ENCODE measurements at places on chromosomes 7 and 10.

GRCh38 chr10:115974816-115975430 is 298.1 kb downstream of the GFRA1 start:
- DNase-seq = no peak

- DNase-seq = no peak
These were observed 315.4 kb upstream of the KLF6 start for GRCh38 chr10:4100380-4100779.

GRCh38 chr10:17814973-17815372 is 5.8 kb downstream of the MRC1 start:
- DNase-seq = no peak

DNA sequence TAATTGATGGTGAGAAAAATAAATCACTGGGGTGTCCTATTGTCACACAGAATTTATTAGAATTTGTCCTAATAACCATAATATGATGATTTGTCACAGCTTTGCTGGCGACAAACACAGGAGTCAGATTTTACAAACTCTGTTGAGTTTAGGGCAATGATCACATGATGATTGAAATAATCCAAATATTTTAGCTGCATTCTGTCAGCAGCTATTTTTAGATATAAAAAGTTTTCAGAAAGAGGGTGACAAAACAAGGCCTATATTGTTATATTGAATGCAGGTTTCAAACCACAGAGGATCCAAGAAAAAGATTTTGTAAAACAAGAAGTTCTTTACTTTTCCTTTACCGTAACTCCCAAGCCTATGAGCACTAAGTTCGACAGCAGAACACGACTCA is 178.8 kb downstream of the ADAM12 start:
- DNase-seq = no peak

DNA sequence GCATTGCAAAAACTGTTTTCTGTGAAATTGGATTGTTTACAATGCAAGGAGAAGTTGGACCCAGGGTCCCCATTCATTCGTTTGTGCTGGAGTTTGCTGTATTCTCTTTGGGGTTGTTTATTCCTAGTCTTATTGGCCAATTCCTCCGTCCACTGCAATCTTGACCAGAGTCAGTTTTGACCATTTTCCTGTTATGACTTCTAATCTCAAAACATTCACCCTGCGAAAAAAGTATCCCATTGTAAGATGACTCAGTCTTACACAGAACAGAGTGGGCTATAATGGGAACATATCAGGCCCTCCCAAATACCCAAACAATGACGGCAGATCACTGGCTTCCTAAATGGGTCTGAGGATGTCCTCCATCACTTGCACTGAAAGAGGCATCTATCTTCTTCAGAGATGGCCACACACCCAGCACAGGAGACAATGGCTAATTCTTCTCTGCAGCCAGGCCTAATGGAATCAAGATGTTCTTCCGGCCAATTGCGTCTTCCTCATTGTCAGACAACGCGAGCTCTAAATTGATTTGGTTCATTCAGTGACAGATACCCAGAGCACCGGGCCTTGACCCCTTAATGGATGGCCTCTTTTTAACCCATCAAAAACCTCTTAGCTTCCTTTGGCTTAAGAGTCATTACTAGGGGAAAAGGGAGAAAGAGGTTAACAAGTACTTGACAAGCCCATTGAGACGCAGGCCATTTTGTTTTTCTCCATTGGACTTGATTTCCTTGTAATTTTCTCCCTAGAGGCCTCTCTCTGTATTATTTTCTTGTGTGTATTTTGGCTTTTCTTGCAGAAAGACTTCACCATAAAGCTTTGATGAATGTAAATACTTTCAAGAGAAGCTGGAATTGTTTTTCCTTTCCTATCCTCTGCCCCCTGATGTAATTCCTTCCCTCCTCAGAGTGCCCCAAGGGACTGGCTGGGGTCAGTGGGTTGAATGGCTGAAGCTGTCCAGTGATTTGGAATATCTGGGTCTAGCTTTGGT is 129.6 kb downstream of the PRPF18 start:
- DNase-seq = no peak

- no peak for DNase-seq
These were observed 471.4 kb upstream of the NRP1 start for GRCh38 chr10:33805831-33806230.

GRCh38 chr10:1020958-1021357 is 4.7 kb downstream of the IDI2 start:
- DNase-seq = no peak

DNA sequence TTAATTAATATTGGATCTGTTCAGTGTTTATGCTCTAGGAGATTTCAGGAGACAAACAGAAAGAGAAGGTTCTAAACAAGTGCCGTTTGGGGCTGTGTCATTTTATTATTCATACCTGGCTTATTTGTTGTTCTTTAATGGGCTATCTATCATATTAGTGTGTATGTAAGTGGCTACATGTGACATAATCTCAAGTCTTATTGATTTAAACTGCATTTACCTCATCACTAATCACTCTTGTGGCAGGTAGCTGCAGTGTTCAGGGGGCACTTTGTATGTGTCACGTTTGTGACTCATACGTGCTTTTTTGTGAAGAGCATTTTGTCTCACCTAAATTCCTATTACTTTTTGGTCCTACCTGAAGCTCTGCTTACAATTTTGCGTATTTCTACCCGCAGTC is 95.4 kb downstream of the EXOC4 start:
- no peak for DNase-seq

GRCh38 chr7:112571852-112572607 is 91.2 kb downstream of the LSMEM1 start:
- no peak for DNase-seq

DNA sequence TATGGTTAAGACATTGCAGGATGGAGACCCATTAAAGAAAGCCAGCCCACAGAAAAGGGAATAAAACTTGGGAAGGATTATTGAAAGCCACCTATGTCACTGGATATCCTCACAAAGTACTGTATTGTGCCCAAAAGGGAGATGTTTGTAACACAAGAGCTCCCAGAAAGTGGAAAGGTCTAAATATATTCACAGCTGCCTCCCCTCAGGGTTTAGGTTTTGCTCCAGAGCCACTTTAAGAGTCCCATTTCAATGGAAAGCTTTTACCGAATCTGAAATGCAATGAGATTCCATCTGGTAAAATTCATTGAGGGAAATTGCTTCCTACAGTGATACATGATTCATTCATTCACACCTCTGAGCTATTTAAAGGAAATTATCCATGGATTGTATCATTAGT is 176.4 kb downstream of the XPNPEP1 start:
- DNase-seq = no peak

DNA sequence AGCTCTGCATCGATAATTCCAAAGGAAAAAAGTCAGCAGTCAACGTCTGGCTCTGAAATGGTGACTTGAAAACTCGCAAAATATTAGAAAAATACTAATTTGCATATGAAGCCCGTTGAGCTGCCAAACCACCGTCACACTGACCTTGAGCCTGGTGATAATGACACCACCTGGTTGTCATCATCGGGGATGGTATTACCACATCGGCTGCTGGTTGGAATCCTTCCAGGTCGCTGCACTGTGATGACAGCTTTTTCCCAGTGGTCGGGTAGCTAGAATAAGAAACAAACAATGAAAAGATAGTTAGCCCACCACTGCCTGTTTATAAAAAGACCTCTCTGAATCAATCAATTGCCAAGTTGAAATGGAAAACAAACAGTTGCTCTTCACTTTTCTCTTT is 41.6 kb downstream of the LAMB1 start:
- DNase-seq = no peak

- DNase-seq = no peak
These were observed 125.9 kb downstream of the TRRAP start for GRCh38 chr7:99004216-99004615.

DNA sequence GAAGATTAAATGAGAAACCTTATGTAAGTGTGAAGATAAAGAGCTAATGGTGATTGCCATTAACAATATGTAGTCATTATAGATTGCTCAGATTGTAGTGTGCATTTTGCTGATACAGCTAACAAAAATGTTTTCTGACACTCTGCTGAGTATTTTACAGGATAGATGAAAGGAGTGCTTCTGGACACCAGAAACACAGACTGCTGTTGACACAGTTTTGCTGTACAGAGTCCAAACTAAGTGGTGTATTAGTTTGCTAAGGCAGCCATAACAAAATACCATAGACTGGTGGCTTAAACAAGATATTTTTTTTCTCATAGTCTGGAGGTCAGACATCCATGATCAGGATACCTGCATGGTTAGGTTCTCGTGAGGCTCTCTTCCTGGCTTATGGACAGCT is 2.2 kb downstream of the SMC3 start:
- DNase-seq = no peak

GRCh38 chr10:26214004-26214403 is 2.6 kb upstream of the GAD2 start:
- peak; percentile 79 for DNase-seq

GRCh38 chr7:27251136-27251651 is 8.6 kb downstream of the EVX1 start:
- DNase-seq = no peak

DNA sequence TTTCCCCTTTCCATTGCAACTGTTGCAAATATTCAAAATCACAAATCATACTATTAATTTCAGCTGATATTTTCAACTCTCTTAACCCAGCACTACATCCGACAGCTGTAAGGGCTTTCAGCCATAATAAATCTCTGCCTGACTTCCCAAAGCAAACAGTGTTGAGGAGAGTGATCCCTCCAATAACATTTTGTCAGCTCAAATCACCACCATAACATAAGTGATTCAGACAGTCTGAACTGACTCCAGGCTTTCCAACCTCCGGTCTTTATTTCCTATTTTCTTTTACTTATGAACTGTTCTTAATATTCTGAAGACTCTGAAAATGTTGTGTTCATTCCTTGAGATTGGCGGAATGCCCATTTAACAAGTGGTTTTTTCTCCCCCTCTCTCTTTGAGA is 1085.9 kb downstream of the GATA3 start:
- no peak for DNase-seq

DNA sequence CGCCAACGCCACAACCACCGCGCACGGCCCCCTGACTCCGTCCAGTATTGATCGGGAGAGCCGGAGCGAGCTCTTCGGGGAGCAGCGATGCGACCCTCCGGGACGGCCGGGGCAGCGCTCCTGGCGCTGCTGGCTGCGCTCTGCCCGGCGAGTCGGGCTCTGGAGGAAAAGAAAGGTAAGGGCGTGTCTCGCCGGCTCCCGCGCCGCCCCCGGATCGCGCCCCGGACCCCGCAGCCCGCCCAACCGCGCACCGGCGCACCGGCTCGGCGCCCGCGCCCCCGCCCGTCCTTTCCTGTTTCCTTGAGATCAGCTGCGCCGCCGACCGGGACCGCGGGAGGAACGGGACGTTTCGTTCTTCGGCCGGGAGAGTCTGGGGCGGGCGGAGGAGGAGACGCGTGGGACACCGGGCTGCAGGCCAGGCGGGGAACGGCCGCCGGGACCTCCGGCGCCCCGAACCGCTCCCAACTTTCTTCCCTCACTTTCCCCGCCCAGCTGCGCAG is 424 bp downstream of the EGFR start:
- no peak for DNase-seq

All from NCI-H2081 treated with DMSO at 0.1 percent for 48 hours (cell line).